NCI-H1694 (cell line): ENCODE measurements at places on chromosomes 11 and 22.

GRCh38 chr22:36775586-36775963, 344 bp downstream of the IFT27 start:
- no peak for DNase-seq

DNA sequence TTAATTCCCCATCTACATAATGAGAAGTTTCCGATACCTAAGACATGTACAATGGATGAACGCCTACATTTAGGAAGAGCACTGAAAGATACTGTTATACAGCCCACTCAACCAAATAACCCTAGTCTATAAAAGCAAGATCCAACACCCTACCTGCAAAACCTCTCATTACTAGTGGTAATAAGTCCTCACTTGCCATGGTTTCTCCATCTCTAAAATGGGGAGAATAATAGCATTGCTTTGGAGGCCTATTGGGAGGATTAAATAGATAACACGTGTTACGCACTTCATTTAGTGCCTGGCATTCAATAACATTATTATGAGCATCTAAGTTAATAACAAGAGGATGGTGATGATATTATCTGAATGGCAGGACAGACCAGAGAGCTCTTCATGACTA, 16.9 kb downstream of the LGR4 start:
- no peak for DNase-seq

DNA sequence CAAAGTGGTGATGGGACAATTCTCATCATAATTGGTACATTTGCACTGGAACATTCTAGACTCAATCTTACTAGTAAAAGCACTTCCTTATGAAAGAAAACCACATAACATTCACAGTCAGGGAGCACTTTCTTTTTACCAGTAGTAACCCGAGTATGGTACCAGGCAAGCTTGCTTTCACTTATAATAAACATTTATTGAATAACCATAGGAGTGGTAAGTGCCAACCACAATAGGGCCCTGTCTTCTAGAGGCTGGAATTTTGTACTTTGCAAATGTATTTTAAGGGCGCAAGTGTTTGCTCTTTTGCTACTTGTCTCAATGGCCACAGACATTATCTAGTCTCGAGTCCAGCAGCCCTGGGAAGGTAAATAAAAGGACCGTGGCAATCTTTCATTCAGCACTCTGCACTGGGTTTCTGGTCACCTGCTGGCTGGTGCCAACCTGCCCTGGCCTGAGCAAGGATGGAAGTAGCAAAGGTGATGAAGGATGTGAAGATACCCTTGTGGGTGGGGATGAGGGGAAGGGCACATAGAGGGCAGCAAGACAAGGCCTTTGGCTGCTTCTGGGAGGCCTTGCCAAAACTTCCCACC, 24.2 kb downstream of the C22orf31 start:
- no peak for DNase-seq

DNA sequence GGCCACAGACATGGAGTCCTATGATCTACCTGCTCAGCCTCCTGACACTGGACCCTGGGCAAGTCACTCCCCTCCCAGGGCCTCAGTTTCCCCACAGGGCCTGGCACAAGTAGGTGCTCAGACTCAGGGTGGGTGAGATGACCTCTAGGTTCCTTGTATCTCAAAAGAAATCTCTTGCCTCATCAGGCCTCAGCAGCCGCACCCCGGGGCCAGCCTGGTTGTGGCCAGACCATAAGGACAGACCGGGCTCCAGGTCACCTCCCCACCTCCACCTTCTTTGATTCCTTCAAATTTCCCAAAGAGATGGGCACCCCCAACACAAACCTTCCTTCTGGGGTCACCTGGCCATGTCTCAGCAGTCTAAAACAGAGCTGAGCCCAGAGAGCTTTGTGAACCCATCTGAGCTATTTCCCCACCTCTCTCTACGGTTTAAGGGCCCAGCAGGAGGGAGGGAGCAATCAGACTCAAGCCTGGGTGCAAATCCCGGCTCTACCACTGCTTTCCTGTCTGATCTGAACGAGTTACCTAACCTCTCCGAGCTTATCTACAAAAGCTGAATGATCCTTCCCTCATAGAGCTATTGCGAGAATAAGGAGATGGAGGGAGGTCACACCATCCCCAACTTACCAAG, 2.5 kb upstream of the APOL4 start:
- no peak for DNase-seq

DNA sequence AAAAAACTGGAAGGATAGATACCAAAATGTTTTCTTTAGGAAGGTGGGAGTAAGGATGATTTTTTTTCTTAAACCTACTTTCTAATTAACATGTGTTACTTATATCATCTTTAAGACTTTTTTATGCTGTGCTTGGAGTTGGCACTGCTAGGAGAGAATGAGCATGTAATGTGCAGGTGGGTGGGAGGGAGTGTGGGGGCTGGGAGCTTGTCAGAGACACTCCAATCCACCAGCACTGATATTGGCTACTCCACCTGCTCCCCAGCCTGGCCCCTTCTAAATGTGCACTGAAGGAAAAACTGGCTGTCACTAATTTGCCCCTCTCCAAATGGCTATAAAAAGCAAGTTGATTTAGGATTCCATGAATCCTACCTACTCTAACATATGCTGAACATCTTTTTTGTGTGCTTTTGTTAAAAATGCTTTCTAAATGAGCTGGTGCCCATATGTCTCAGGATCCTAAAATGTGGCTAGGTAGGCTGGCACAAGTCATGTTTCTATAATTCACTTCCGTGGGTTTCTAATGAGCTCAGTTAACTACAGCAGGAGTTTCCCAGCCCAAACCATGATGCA, 44.3 kb upstream of the BMAL1 start:
- DNase-seq: no peak

DNA sequence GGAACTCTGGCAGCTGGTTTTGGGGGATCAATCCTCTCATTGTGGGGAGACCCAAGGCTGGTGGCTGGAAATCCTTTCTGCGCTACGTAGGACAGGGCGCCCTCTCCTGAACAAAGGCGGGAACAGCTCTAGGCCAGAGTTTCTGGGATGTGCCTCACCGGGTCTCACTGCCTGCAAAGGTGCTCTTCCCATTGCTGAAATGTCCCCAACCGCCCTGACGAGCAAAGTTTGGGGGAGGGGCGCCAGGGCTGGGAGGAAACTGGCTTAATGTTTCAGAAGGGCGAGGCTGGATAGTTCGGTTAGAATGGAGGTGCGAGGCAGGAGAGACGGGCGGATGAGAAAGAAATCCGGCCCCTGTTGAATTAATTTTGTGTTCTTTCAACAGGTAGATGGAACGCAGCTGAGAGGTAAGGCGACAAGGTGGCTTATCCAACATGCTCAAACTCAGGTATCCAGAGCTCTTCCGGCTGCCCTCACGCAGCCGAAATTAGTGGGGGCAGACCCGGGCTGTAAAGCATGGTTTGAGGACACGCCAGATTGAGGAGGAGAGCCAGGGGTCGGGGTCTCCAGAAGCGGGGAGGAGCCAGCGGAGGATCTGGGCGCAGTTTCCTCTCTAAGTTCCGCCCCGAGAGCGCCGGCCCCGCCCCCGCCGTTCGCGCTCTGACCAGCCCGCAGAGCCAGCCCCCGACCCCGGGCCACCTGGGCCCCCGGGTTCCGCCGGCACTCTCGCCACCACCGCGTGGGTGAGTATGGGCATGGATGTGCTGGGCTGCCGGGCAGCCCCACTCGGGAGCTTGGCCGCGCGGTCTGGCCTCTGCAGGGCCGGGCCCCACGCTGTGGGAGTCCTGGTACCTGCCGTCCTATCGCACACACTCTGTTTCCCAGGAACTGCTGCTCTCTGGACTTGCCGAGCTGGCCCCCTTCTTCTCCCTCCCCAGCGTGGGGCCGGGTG, at the start of gene PGAP2:
PGAP2 (plus strand) TSS at position 652 of the 952 bp plus-strand sequence. CDS start 2,700 bp downstream, outside the sequence.
- no peak for DNase-seq
